Gastroesophageal sphincter (tissue), 4 donors: ENCODE measurements at places on chromosomes 13 and 19. TPM values are rescaled to one million over a fixed set of nuclear protein-coding genes. Genes with fewer than 3 reads are reported as not detected.
A peak's percentile ranks its signal among the peaks of the same experiment; 100 is the strongest.

DNA sequence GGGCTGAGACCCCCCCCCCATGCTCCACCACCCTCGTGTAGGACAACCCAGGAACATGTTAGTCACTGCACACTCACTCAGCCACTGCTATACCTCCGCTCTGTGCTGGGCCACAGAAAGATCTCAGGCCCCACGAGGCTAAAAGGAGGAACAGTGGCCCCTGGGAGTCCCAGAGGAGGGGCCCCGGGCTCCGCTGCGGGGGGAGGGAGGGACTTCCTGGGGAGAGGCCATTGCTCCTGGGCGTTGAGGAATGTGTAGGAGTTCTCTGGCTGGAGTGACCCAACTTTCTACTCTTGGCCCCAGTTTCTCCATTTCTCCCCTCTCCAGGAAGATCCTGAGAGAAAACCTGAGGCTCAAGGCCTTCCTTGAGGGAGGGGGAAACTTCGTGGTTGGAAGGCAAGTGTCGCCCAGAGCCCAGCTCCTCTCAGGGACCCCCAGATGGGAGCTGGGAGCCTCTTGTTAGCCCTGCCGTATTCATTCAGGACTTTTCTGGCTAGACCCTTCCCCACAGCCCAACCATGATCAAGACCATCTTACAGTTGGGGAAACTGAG is 13.6 kb downstream of the ONECUT3 start:
- H3K27ac ChIP-seq: no peak overlapping the region
- no peak overlapping the region for H3K4me3 ChIP-seq

GRCh38 chr13:73782450-73783449 is 351.5 kb downstream of the KLF12 start:
- no peak for ATAC-seq
- H3K4me1 ChIP-seq: no peaks in the 10 kb centered on the region
- H3K36me3 ChIP-seq: no peaks in the 10 kb centered on the region
- H3K4me3 ChIP-seq: no peak overlapping the region

GRCh38 chr19:47124937-47125668 is 5.5 kb upstream of the SAE1 start:
- H3K4me3 ChIP-seq: no peak overlapping the region
- H3K27me3 ChIP-seq: no peaks in the 10 kb centered on the region
- peaks cover 2% of the 10 kb centered on the region for H3K4me1 ChIP-seq
- peak overlapping the region; percentile 75 for H3K27ac ChIP-seq
- peak; percentile 83 for ATAC-seq

DNA sequence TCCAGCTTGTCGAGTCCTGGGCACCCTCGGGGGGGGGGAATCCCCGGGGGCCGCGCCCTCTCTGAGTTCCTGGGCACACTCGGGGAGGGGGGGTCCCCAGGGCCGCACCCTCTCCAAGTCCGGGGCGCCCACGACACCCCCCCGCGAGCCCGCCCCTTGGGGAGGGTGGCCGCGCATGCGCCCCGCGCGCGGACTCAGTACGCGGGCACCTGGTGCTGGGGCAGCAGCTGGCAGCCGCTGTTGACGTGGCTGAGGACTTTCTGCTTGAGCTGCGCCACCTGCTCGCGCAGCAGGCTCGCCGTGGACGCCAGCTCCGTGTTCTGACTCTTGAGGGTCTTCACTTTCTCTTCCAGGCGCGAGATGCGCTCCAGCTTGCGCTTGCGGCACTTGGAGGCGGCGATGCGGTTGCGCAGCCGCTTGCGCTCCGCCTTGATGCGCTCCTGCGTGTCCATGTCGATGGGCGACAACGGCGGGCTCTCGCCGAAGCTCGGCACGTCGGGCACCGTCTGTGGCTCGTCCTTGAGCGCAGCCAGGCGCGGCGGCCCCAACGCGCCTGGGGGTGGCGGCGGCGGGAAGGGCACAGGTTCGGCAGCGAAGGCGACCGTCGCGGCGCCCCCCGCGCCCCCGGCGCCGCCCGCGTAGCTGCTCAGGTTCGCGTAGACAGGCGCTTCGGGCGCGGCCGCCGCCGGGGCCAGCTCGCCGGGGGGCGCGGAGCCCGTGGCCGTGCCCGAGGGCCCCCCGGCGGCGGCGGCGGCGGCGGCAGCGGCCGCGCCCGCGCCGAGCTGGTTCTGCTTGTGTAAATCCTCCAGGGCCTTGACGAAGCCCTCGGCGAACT is 958 bp downstream of the JUND start:
- ATAC-seq: peak; percentile 10
- peak overlapping the region; percentile 100 for H3K27ac ChIP-seq
- H3K36me3 ChIP-seq: no peaks in the 10 kb centered on the region
- H3K27me3 ChIP-seq: no peaks in the 10 kb centered on the region

- H3K36me3 ChIP-seq: no peaks in the 10 kb centered on the region
- ATAC-seq: no peak
- H3K27me3 ChIP-seq: peaks cover 30% of the 10 kb centered on the region
These were observed 15.4 kb downstream of the LILRA1 start for GRCh38 chr19:54608792-54609191.

DNA sequence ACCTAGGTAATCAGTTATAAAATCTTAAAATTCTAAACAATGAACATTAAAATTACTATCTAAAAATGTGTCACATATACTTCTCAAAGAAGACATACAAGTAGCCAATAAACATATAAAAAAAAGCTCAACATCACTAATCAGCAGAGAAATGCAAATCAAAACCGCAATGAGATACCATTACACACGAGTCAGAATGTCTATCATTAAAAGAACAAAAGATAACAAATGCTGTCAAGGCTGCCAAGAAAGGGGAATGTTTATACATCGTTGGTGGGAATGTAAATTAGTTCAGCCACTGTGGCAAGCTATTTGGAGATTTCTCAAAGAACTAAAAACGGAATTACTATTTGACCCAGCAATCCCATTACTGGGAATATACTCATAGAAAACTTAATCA is 310.3 kb upstream of the EDNRB start:
- no peak overlapping the region for H3K27ac ChIP-seq
- ATAC-seq: no peak
- H3K27me3 ChIP-seq: no peaks in the 10 kb centered on the region
- H3K4me1 ChIP-seq: no peaks in the 10 kb centered on the region

Gene CATSPERD
- total RNA-seq: not detected

Gene ZNF253
- 7.0 TPM for total RNA-seq
